ENCODE measurements at places on chromosomes 13 and 19.

DNA sequence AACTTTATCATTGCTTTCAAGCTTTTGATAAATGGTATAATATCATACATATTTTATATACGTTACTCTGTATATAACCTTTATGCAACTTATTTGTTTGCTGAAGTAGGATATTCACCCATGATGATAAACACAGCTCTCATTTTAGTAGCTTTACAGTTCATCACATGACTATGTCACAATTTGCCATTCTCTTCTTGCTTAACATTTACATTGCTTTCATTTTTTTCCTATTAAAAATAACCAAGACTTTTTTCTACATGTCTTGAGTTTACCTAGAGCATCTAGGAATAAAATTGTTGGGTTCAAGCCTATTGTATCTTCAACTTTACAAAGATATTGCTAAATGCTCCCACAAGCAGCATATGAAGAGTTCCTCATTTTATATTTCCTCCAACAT lies 54.0 kb downstream of the KCNRG start:
- DNase-seq = no peak

DNA sequence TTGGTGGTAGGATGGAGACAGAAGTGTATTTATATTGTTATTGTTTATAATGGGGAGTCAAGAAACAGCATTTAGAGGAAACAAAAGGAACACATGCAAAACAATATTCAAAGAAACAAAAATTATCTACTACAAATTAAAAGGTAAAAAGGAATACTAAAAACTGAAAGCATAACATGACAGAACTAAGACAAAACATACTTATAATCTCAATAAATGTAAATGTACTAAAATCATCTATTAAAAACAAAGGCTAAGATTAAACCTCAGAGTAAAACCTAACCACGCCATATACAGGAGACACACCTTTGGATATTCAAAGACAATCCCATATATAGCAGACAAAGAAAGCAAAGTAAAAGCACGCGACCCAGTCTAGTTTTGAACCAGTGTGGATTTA lies 273.6 kb downstream of the ABCC4 start:
- DNase-seq = no peak

DNA sequence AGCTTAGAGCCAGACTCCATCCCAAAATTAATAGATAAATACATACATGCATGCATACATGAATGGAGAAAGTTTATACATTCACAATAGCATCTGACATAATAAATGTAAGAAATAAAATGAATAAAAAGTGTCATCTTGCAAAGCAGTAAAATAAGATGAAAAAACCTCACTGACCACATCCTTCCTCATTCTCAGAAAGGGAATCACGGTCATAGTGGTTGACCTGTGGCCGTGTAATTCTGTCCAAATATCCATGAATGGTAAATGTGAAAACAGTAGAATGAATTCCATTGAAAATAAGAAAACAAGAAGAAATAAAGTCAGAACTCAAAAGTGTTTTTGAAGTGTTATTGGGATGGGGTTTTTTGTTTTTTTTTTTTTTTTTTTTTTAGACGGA lies 9.8 kb upstream of the CDC42EP5 start:
- no peak for DNase-seq

- no peak for DNase-seq
Observed at GRCh38 chr13:49711218-49711863, 20.1 kb upstream of the EBPL start.

DNA sequence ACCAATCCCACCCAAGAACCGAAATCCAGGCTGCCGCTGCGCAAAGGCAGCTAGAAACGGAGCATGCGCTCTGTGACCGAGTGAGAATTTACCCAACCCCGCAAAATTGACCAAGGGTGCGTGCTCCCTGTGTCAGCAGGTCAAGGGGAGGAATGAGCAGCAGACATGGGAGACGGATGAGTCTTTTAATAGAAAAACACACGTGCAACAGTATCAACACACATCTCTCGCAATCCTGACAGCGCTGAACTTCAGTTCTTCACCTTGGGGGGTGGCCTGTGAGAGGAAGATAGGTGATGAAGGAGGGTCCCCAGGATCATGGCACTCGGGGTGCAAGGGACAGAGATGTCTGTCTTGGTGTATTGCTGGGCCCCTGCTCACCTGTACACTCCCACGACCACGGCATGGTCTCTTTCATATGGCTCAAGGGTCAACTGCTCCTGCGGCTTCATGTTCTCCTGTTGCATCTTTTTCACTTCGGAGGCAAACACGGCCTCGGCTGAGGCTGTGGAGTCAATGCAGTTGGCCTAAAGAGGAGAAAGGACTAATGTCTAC lies 402 bp upstream of the DYRK1B start:
- no peak for DNase-seq

Measured in left cardiac atrium (tissue), 4 donors.